ENCODE measurements at places on chromosomes 6 and 20.

- peaks cover 13% of the 10 kb centered on the region for H3K4me1 ChIP-seq
- no peak for DNase-seq
- H3K36me3 ChIP-seq: peaks cover 12% of the 10 kb centered on the region
- peak overlapping the region; percentile 91 for H3K27ac ChIP-seq
- H3K4me3 ChIP-seq: peak overlapping the region; percentile 81
Measured at GRCh38 chr20:58389324-58389967, 417 bp downstream of the VAPB start.

- H3K4me1 ChIP-seq: peaks cover 9% of the 10 kb centered on the region
- H3K4me3 ChIP-seq: no peak overlapping the region
- H3K27me3 ChIP-seq: no peaks in the 10 kb centered on the region
- H3K27ac ChIP-seq: no peak overlapping the region
- DNase-seq: no peak
Measured at GRCh38 chr20:53231061-53231460, 258.9 kb downstream of the TSHZ2 start.

- no peak overlapping the region for H3K4me3 ChIP-seq
- H3K4me1 ChIP-seq: no peaks in the 10 kb centered on the region
- H3K27ac ChIP-seq: no peak overlapping the region
- no peaks in the 10 kb centered on the region for H3K36me3 ChIP-seq
- no peak for DNase-seq
Measured at GRCh38 chr6:41672016-41672415, 33.7 kb downstream of the MDFI start.

DNA sequence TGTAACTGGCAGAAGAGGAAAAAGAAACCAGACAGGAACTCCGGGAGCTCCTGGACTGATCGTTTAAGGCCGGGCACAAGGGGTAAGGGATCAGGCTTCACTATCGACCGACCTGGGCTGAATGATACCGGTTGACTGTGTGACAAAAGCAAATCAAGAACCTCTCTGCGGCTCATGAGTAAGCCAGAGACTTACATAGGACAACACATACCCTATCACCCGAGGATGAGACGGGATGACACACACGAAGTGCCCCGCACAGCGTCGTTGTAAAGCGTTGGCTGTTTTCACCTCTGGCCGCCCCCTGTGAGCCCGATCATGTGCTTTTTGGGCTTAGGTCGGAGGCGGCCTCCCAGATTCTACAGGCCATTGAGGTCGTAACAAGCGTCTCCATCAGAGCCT, 695 bp upstream of the TGIF2 start:
- peak overlapping the region; percentile 84 for H3K4me3 ChIP-seq
- no peaks in the 10 kb centered on the region for H3K27me3 ChIP-seq
- DNase-seq: no peak
- H3K36me3 ChIP-seq: peaks cover 7% of the 10 kb centered on the region
- peak overlapping the region; percentile 63 for H3K27ac ChIP-seq

DNA sequence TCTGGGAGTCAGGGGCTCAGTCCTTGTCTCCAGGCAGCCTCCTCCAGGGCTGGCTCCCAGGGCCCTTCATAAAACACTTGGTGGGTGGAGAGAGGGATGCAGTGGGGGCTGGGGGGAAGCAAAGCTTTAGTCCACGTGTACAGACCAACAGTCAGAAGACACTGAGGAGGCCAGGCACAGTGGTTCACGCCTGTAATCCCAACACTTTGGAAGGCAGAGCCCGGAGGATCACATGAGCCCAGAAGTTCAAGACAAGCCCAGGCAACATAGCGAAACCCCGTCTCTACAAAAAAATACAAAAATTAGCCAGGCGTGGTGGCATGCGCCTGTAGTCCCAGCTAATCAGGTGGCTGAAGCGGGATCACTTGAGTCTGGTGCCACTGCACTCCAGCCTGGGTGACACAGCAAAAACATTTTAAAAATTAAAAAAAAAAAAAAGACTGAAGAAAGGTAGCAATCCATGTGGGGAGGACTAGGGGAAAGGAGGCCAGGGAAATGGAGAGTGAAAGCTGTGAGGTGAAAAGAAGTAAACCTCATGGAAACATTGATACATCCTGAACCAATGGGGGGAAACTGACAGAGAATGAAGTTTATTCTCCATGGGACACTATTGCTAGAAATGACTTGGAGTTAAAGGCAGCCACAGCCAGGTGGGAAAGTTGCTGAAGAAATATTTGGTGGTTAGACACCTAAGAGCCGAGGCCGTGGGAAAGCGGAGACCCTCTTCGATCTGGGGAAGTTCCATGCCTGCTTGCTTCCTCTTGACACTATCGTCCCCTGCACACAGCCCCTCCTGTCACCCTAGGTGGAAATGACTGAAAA, 35.4 kb downstream of the PIM1 start:
- H3K27ac ChIP-seq: no peak overlapping the region
- H3K36me3 ChIP-seq: no peaks in the 10 kb centered on the region
- no peak overlapping the region for H3K4me3 ChIP-seq
- no peak for DNase-seq
- no peaks in the 10 kb centered on the region for H3K27me3 ChIP-seq
- peaks cover 3% of the 10 kb centered on the region for H3K4me1 ChIP-seq

- H3K4me1 ChIP-seq: no peaks in the 10 kb centered on the region
- H3K36me3 ChIP-seq: no peaks in the 10 kb centered on the region
- no peak for DNase-seq
- no peaks in the 10 kb centered on the region for H3K27me3 ChIP-seq
Measured at GRCh38 chr6:44951253-44951747, 376.8 kb upstream of the RUNX2 start.

DNA sequence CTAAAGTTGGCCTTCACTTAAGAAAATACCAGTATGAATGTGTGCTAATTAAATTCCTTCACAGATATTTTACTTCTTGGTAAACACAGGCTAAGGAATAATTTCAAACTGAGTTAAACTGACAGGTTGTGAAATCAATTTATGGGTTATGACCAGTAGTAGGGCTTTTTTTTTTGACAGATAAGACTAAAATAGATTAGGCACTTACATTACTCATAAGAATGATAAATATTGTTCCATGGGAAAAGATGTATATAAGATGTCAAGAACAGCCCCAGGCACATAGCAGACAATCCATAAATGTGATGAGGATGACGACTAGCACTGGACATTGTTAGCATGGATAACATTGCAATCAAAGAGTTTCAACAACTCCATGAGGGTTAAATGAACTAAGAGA, 22.9 kb downstream of the NT5E start:
- no peaks in the 10 kb centered on the region for H3K27me3 ChIP-seq
- no peaks in the 10 kb centered on the region for H3K4me1 ChIP-seq
- H3K4me3 ChIP-seq: no peak overlapping the region

Measured in GM12878 (cell line).